ENCODE measurements at places on chromosomes 7 and 10. TPM values are rescaled to one million over a fixed set of nuclear protein-coding genes. Genes with fewer than 3 reads are reported as not detected.

The AKR1E2 gene
- total RNA-seq: 3.9 TPM

The NFKB2 gene
- 26.1 TPM for total RNA-seq

The TMEM229A gene
- 10.9 TPM for total RNA-seq

The PWWP2B gene
- total RNA-seq: 14.2 TPM

The TSPAN15 gene
- 11.5 TPM for total RNA-seq

The CPA2 gene
- 0.55 TPM for total RNA-seq

The OR2A12 gene
- total RNA-seq: not detected

- DNase-seq: no peak
These were observed 62.6 kb upstream of the EN2 start for GRCh38 chr7:155395176-155395797.

DNA sequence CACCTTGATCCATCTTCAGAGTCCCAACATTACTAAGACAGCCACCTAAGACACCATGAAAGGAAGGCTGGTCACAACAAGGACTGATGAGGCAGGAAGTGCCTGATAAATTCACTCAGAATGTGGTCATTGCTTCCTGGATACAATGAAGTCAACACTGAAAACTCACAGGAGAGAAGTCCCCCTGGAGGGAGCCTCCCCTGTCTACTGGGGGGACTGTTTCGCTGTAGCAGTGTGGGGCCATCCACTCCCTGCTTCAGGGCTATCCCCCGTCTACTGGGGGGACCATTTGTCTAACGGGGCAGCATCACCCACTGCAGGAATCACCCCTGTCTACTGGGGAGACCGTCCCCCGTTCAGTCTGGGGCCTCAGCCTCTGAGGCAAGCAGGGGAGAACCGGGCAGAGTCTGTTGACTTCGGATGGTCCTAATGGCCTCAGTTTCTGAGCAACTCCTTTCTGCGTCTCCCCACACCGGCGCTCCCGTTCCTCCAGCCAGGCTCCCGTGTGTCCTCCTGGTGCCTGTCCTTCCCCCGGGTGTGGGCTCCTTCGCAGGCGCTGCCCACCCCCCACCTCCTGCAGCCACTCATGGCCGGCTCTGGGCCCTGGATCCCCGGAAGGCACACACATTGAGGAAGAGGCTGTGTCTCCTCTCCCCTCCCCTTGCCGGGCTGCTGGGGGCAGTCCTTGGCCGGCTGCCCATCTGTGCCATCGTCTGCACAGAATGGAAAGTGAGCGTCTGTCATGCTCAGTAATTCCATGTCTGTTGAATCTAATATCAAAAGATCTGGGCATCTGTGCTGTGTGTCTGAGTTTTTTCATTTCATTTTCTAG, 59.9 kb upstream of the DNAJB6 start:
- DNase-seq: no peak

GRCh38 chr10:104928734-104929133, 287.6 kb downstream of the SORCS3 start:
- DNase-seq: no peak

GRCh38 chr10:132494866-132495630, 42.5 kb upstream of the INPP5A start:
- no peak for DNase-seq

- no peak for DNase-seq
These were observed 6.0 kb downstream of the GNG11 start for GRCh38 chr7:93927585-93927984.

- no peak for DNase-seq
These were observed 19.5 kb upstream of the FOXL3 start for GRCh38 chr7:270351-270983.

DNA sequence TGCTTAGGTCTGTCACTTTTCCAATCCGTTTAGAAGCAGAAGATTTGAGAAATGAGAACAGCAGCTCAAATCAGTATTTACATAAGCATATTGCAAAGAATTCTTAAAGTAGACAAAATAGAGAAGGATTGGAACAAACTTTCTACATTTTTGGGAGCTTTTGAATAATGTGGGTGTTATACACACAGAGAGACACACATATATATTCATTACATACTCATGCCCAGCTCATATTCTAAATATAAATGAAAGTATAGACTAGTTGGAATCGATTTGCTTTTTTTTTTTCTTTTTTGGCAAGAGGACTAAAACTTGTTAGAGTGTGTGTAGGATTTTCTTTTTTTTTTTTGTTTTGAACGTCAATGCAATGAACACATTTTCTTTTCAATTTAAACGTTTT, 538.9 kb downstream of the AUTS2 start:
- DNase-seq: no peak

DNA sequence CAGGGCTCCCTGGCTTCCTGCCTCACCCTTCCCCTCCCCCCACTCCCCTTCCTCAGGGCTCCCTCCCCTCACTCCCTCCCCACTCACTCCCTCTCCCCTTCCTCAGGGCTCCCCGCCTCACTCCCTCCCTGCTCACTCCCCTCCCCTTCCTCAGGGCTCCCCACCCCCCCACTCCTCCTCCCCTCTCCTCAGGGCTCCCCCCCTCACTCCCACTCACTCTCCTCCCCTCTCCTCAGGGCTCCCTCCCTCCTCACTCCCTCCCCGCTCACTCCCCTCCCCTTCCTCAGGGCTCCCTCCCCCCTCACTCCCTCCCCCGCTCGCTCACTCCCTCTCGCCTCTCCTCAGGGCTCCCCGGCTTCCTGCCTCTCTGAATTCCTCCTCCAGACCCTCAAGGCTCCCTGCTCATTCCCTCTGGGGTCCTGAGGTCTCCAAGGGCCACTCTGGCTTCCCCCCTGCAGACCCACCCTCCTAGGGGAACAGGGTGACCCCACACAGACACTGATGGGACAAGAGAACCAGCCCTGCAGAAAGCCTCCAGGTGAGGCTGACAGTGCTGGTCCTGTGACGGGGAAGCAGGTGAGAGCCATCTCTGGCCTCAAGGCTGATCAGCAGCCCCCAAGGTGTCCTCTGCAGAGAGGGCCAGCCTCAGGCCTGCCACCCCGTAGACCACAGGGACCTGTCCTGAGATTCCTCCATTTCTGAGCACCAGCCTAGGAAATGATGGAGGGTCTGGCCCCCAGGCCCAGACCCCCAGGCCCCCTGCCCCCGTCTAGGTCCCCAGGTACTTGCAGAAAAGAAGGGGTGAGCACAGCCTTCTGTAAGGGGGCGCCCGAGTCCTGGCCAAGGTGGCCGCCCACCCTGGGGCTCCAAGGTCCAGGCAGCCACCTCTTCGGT, 47.2 kb downstream of the PWWP2B start:
- DNase-seq: no peak

DNA sequence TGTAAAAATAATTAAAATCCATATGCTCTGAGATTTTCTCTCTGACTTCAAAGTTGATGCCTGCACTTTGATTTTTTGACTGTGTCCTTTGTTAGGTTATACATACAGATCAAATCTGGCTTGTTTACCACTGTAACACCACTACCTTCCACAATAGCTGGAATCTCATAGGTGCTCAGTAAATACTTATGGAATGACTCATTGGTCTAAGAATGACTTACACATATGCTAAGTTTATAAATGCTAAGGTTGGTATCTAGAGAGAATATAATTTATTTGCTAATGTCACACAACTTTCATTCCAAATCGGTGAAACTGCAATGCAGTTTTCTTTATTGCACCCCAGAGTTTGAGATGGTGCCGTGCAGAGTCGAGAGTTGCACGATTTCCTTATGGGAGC, 578.5 kb downstream of the SH2D4B start:
- DNase-seq: no peak
